CD4-positive, alpha-beta memory T cell (primary cell): ENCODE measurements at places on chromosomes 12 and 14.
A peak's percentile ranks its signal among the peaks of the same experiment; 100 is the strongest.

GRCh38 chr12:7128681-7129286 is at the start of gene RBP5:
RBP5 (minus strand) TSS chr12:7128889; CDS start chr12:7128775, 114 bp downstream.
- H3K4me3 ChIP-seq, result peak within 1 kb of the TSS; percentile 85
- peak within 1 kb of the TSS; percentile 80 for H3K27ac ChIP-seq
- H3K4me1 ChIP-seq, result peaks cover 24% of the 10 kb centered on the region

DNA sequence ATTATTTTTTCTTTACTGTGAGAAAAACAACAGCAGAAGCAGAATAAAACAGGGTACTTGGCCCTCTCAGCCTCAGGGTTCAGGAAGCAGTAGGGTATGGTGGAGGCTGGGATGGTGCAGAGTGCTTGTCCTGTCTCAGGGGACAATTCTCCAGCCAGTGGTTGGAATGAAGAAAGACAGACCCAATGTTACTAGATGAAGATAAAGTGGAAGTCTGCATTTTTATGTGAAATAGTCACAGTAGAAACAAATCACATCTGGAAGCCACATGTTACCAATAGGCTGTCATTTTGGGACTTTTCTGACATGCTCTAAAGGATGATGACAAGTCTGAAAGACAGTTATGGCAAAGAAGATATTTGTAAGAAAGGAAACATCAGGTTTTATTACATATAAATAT is 32.3 kb downstream of the PROX2 start:
- no peaks in the 10 kb centered on the region for H3K36me3 ChIP-seq
- no peaks in the 10 kb centered on the region for H3K27me3 ChIP-seq
- H3K27ac ChIP-seq, result no peak overlapping the region
- peaks cover 38% of the 10 kb centered on the region for H3K4me1 ChIP-seq
- H3K4me3 ChIP-seq, result no peak overlapping the region

- peaks cover 21% of the 10 kb centered on the region for H3K36me3 ChIP-seq
- no peaks in the 10 kb centered on the region for H3K4me1 ChIP-seq
- H3K4me3 ChIP-seq, result no peak overlapping the region
- no peaks in the 10 kb centered on the region for H3K27me3 ChIP-seq
- no peak overlapping the region for H3K27ac ChIP-seq
Measured at GRCh38 chr12:131740626-131741025, 29.7 kb downstream of the SFSWAP start.

GRCh38 chr12:130076752-130077151 is 85.5 kb upstream of the FZD10 start:
- no peaks in the 10 kb centered on the region for H3K4me1 ChIP-seq
- no peak overlapping the region for H3K4me3 ChIP-seq
- H3K36me3 ChIP-seq, result no peaks in the 10 kb centered on the region
- H3K27me3 ChIP-seq, result no peaks in the 10 kb centered on the region

- H3K36me3 ChIP-seq, result no peaks in the 10 kb centered on the region
- no peak overlapping the region for H3K4me3 ChIP-seq
- no peak overlapping the region for H3K27ac ChIP-seq
- no peak for DNase-seq
Measured at GRCh38 chr12:89965993-89966392, 257.4 kb upstream of the ATP2B1 start.

DNA sequence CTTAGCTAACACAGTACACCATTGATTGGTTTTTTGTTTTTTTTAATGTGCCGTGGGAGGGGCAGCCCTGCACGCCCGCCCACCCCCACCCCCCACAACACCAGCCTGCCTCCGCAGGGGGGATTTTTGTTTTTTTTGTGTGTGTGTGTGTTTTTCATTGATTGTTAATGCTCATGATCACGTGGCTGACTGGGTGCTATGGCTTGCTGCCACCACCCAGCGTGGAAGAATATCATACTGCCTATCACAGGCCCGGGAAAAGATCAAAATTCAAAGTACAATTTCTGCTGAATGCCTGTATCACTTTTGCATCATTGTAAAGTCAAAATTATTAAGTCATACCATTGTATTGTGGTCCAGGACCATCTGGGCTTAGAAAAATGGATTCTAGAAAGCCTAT is 8.3 kb downstream of the RESF1 start:
- peak overlapping the region; percentile 26 for H3K27ac ChIP-seq
- DNase-seq, result no peak
- no peaks in the 10 kb centered on the region for H3K27me3 ChIP-seq
- H3K4me3 ChIP-seq, result peak overlapping the region; percentile 39

DNA sequence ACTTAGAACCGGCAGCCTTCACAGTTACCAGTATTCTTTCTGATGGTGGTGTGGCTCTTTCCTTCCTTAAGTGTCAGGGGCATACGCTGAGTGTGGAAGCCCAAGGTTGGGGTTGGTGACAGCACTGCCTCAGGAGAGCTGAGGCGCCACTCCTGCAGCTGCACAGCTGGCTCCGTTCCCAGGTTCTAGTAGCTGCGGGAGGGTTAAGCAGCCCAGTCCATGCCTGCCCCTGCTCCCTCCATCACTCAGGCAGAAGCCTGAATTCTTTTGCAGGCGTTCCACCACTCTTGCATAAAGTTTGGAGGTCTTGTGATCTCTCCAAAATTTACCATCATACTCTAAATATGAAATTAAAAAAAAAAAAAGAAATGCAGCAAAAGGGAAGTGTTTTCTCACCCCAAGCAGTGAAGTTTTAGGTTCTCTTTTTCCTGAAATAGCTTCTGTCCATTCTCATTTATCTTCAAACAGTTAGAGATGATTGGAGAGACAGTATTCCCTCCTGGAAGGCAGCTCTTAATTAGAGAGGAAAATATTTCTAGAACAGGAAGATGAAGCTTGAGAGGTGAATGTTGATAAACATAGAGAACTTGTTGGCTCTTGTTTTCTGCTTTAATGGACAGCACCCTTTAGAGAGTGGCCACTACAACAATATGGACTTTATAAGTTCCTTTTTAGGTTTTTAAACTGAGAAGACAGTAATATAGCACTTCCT is 136.1 kb downstream of the FGD4 start:
- H3K27ac ChIP-seq, result no peak overlapping the region
- no peaks in the 10 kb centered on the region for H3K36me3 ChIP-seq
- no peaks in the 10 kb centered on the region for H3K27me3 ChIP-seq
- H3K4me1 ChIP-seq, result no peaks in the 10 kb centered on the region
- no peak for DNase-seq

DNA sequence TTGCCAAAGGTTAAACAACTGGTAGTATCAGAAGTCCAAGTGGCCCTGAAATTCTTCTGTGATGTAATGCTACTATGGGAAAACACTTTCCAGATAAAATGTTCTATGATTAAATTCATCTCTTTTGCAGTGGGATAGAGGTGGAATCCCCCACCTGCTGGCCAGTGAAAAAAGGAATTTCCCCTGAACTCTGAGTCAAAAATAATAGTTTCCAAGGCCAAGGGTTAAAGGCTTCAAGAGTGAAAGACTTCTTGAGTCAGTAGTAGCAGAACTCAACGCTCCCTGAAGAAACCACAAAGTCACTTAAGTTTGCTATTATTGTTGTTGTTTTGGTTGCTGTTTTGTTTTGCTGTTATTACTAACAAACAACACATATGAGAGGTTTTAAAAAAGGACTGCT is 330.8 kb downstream of the SOX5 start:
- H3K27ac ChIP-seq, result no peak overlapping the region
- H3K36me3 ChIP-seq, result no peaks in the 10 kb centered on the region
- no peaks in the 10 kb centered on the region for H3K27me3 ChIP-seq
- no peaks in the 10 kb centered on the region for H3K4me1 ChIP-seq
- no peak for DNase-seq

GRCh38 chr14:62505045-62505444 is 540.2 kb downstream of the KCNH5 start:
- H3K4me1 ChIP-seq, result no peaks in the 10 kb centered on the region
- H3K27ac ChIP-seq, result no peak overlapping the region
- no peak overlapping the region for H3K4me3 ChIP-seq

- H3K36me3 ChIP-seq, result no peaks in the 10 kb centered on the region
- H3K27me3 ChIP-seq, result no peaks in the 10 kb centered on the region
- no peak for DNase-seq
- H3K27ac ChIP-seq, result no peak overlapping the region
- H3K4me1 ChIP-seq, result no peaks in the 10 kb centered on the region
Measured at GRCh38 chr12:13373131-13373530, 176.6 kb downstream of the EMP1 start.

DNA sequence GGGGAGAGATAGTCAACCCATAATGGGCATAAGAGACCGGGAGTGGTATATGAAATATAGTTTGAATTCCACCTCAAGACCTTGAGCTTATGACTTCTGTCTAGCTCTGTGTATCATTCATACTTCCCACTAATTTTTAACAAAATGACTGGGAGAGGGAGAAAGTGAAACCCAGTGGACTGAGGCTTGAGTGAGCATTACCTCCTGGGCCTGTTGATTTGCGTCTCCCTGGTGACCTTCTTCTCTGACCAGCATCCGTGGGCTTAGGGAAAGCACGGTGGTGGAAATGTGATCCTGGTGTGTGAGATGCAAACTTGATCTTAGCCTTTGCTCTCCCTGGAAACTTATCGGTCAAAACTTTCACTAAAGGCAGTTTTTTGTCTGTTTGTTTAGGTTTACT is 207.9 kb upstream of the BCL2L14 start:
- peaks cover 22% of the 10 kb centered on the region for H3K36me3 ChIP-seq
- no peak for DNase-seq
- H3K27me3 ChIP-seq, result no peaks in the 10 kb centered on the region
- peaks cover 16% of the 10 kb centered on the region for H3K4me1 ChIP-seq
- H3K27ac ChIP-seq, result no peak overlapping the region
- no peak overlapping the region for H3K4me3 ChIP-seq

DNA sequence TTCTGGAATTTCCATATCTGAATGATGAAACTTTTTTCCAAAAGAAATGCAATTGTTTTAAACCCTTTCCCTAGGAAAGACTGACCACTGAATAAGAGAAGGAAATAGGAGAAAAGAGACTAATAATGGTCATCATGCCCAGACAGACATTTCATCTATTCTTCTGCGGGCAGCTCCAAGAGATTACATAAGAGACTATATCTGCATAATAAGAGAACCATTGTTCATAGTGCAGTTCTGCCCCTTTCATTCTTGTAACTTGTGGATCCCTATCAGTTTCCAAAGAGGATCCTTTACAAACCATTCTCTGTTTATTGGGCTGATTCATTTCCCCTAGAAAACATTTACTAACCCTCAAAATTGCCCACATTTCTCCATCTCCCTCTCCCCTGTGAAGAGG is 197.8 kb downstream of the FSCB start:
- no peak overlapping the region for H3K4me3 ChIP-seq
- H3K27me3 ChIP-seq, result no peaks in the 10 kb centered on the region
- H3K27ac ChIP-seq, result no peak overlapping the region
- H3K4me1 ChIP-seq, result no peaks in the 10 kb centered on the region
